ENCODE measurements at places on chromosomes 6 and 20. TPM values are rescaled to one million over a fixed set of nuclear protein-coding genes. Genes with fewer than 3 reads are reported as not detected.

DNA sequence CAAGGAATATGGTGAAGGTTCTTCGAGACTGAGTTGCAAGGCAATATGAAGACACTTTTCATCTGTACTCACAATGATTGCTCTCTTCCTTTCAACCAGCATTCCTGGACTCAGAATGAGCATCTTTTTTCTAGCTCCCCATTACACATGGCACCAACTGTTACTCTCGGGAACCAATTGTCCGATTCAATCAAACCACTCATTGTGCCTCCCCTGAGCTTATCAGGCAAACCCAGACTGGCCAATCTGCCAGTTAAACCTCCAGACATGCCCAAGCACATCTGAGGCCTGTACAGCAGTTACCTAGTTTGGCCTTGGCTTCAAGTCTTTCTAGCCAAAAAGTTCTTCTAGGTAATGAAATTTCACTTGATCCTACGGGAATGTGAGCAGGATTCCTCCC lies 164.1 kb downstream of the ID4 start:
- DNase-seq = no peak

Gene OR2H1
- not detected for total RNA-seq

DNA sequence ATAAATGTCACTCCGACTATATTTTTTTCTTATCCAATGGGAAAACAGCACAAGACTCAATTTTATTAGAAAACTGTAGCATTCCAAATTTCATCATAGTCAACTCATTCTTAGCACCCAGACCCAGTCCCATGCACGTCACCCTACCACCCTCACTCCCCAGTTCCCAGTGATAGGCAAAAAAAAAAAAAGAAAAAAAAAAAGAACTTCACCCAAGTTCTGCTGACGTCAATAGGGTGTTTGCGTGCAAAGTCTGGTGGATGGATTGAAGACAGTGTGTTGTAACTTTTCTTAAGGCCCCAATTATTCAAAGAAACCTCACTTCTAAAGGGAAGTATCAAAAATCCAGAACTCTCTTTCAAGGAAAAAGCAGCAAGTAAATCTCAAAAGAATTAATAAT lies 213.9 kb upstream of the PRDM1 start:
- no peak for DNase-seq

Gene CHRNA4
- not detected for total RNA-seq

- DNase-seq = no peak
These were observed 54.7 kb downstream of the TRAF3IP2 start for GRCh38 chr6:111550953-111551352.

- no peak for DNase-seq
These were observed 367.3 kb upstream of the EPHA7 start for GRCh38 chr6:93786474-93787330.

DNA sequence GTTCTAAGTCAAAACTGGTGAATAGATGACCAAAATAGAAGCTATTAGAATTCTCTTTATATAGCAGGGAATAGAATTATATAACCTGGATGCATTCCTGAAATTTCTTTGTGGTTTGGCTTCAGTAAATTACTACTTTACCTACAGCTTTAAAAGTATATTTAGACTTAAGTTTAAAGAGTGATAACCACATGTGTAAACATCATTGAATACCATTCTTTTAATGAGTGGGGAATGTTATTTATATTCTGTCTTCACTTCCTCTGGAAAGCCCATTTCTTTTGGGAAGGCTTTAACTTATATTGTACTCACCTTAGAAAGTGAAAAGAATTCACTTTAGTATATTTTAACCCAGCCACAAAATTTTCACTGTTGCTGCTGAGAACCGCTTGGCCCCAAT lies 39.1 kb downstream of the PLEKHG1 start:
- no peak for DNase-seq

DNA sequence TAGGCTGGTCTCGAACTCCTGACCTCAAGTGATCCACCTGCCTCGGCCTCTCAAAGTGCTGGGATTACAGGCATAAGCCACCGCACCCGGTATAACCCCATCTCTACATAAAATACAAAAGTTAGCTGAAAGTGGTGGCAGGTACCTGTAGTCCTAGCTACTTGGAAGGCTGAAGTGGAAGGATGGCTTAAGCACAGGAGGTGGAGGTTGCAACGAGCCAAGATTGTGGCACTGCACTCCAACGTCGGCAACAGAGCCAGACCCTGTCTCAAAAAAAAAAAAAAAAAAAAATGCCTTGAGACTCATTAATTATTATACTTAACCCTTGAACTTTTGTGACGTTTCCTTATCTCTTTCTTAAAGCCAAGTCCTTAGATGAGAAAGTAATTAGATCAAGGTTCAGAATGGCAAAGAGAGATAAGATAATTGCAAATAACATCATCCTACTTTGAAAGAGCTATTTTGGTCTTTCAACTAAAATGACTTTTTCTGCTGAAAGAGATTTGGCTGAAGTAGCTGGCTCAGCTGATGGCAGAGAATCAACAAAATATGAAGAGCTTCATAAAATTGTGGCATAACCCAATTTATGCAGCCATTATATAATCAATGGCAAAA lies 4.7 kb upstream of the SHLD1 start:
- no peak for DNase-seq

GRCh38 chr6:157374889-157375443 lies 6.0 kb upstream of the ZDHHC14 start:
- no peak for DNase-seq

DNA sequence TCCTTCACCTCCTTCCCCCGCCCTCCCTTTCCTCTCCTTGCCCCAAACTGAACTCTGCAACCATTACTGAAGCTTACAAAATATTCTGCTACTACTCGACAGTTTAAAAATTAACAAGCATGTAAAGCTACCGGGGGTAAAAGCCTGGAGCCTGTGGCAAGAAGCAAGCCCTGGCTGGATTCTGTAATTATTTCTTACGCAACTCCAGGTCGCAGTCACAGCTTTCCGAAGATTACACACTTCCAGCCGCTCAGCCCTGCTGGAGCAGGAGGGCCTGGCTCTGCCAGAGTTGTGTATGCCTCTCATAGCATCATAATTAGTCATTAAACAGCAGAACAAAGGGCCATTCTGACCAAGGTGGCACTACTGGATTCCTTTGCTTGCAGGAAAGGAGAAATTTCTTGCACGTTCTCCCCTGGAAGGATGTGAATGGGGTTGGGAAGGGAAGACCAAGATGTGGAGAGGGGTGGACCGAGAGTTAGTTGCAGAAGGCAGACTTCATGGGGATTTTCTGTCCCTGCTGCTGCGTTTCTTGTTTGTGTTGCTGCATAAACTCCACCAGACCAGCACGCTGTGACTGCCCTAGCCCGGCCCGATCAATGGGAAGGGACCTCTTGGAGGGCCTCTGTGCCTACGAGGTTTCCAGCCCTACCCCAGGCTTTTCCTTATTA lies 23.6 kb downstream of the FOXQ1 start:
- no peak for DNase-seq

DNA sequence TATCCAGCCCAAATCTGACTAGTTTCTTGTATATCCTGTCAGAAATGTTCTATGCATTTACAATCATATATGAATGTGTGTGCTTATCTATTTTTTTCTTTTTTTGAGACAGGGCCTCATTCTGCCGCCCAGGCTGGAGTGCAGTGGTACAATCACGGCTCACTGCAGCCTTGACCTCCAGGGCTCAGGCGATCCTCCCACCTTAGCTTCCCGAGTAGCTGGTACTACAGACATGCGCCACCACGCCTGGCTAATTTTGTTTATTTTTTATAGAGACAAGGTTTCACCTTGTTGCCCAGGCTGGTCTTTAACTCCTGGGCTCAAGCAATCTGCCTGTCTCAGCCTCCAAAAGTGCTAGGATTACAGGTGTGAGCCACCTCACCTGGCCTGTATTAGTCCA lies 3.0 kb upstream of the RAB44 start:
- DNase-seq = no peak

- DNase-seq = no peak
These were observed 302.6 kb upstream of the ARID1B start for GRCh38 chr6:156474507-156475120.

- no peak for DNase-seq
These were observed 16.3 kb upstream of the REV3L start for GRCh38 chr6:111499269-111499793.

GRCh38 chr20:48354903-48355302 lies 472.9 kb downstream of the PREX1 start:
- no peak for DNase-seq

DNA sequence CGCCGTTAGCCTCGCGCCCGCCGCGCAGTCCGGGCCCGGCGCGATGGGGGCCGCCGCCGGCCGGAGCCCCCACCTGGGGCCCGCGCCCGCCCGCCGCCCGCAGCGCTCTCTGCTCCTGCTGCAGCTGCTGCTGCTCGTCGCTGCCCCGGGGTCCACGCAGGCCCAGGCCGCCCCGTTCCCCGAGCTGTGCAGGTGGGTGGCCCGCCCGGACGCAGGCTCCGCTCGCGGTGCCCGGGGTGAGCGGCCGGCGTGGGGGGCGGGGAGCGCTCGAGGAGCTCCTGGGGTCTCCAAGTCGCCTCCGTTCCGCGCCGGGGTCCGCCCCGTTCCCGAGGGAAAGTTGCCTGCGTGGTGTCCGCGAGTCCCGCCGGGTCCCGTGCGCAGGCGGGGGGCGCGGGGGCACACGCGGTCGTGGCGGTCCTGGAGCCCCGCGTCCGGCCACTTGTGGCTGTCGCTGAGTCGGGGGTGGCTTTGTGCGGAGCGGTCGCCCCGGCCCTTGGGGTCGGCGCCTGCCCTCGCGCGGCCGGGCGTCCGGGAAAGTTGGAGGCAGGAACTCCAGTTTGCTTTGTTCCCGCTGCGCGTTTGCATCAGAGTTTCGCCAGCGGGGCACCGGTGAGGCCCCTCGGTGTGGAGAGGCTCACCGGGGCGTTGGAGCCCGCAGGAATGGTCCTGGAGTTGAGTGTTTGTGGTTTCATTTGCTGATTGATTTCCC lies 476 bp downstream of the IGF2R start:
- no peak for DNase-seq

Gene POLR1C
- total RNA-seq = 122 TPM

DNA sequence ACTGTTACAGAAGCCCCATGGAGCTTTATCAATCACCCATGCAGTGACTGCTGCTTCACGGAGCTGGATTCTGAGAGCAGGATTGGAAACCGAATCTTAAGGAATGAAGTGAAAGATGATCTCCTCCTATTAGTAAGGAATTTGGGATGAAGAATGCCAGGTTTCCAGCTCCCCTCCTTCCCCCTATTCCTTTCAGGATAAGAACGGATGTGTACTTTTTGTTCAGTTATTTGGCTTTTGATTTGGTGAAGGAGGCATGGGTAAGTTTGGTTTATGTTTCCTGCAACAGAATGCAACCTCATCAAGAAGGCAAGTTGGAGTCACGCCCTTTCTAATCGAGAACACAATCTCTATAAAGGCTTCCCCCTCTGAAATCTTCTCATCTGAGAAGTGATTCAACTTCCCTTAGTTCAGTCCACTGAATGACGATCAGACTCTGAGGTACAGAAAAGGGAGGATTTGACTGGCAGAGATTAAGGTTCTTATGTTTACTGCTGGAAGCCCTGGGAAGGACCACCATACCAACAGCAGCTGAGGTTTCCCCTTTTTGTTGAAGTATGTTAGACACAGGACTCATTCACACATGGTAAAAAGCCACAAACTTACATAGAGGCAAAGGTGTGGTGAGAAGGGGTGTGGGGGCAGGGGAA lies 5.5 kb downstream of the ELMO2 start:
- DNase-seq = no peak

- DNase-seq = no peak
These were observed 11.3 kb upstream of the GATA5 start for GRCh38 chr20:62487118-62487517.

Gene NMBR
- total RNA-seq = not detected

GRCh38 chr6:35436071-35436857 lies 15.9 kb upstream of the FANCE start:
- no peak for DNase-seq

Gene SSTR4
- not detected for total RNA-seq

Gene FABP7
- total RNA-seq = not detected

Gene VWA7
- total RNA-seq = 1.4 TPM

GRCh38 chr6:43810965-43811732 lies 41.1 kb downstream of the VEGFA start:
- no peak for DNase-seq

Data from CD8-positive, alpha-beta memory T cell (primary cell).